ENCODE measurements at places on chromosomes 6 and 20.

- no peak for DNase-seq
These were observed 71.1 kb downstream of the POPDC3 start for GRCh38 chr6:105108631-105109262.

GRCh38 chr6:151548201-151548600 is 54.4 kb downstream of the CCDC170 start:
- DNase-seq, result no peak

- no peak for DNase-seq
These were observed 4.6 kb upstream of the CGA start for GRCh38 chr6:87099472-87099871.

DNA sequence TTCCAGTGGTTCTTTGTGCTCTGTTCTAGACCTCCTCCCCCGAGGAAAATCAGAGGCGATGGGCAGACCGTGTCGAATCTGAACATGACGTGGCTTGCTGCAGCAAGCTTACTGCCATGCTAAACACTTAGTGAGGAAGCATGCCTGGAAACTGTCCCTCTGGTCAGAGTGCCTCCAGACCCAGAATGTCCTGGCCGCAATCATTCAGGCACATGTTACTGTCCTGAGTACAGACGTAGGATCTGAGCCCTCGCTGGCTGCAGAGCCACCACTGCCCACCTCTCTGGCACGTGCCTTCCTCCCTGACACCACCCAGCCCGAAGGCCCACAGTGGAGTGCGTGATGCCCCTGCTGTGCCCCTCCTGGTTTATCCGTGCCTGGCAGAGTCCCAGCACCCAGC is 163.6 kb downstream of the SYNDIG1 start:
- no peak for DNase-seq

GRCh38 chr20:47272893-47273590 is 83.5 kb downstream of the ZMYND8 start:
- peak; percentile 70 for DNase-seq

GRCh38 chr6:111987295-111987694 is 66.6 kb upstream of the CCN6 start:
- no peak for DNase-seq

GRCh38 chr6:3336859-3337515 is 78.2 kb downstream of the PSMG4 start:
- DNase-seq, result no peak

DNA sequence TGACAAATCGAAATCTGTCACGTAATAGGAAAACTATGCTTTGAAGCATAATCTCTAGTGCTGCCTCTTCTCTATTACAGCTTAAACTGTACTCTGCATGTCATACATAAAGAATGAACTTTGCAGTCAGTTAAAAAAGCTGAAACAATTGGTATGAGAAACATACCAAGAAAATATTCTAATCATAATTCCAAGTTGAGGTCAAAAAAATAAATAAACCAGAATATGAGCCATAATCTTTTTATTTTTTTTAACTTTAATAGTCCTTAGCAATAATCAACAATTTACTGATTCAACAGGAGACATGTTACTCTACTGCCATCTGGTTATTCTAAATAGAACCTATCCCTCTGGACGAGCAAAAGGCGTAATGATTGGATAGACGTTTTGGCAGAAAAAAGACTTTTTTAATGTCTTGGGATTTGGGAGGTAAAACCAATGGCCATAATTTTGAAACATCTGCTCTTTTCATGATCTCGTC is 224.4 kb upstream of the FLRT3 start:
- no peak for DNase-seq

Data from neural progenitor cell (in vitro differentiated cells).